ENCODE measurements at places on chromosomes 7 and 10. TPM values are rescaled to one million over a fixed set of nuclear protein-coding genes. Genes with fewer than 3 reads are reported as not detected.

ABCC2 gene
- total RNA-seq: 1.0 TPM

AKR1C8 gene
- not detected for total RNA-seq

IKZF1 gene
- not detected for total RNA-seq

CDC123 gene
- total RNA-seq: 212 TPM

OPN1SW gene
- not detected for total RNA-seq

RBAK gene
- total RNA-seq: 5.8 TPM

WDFY4 gene
- 6.3 TPM for total RNA-seq

MCM10 gene
- 14.1 TPM for total RNA-seq

EEPD1 gene
- 0.54 TPM for total RNA-seq

ITPRID1 gene
- total RNA-seq: not detected

DPY19L1 gene
- 64.9 TPM for total RNA-seq

OPN4 gene
- total RNA-seq: not detected

CASTOR2 gene
- total RNA-seq: 7.2 TPM

INA gene
- 0.18 TPM for total RNA-seq

ATG9B gene
- total RNA-seq: 0.19 TPM

TCAF2 gene
- total RNA-seq: 5.2 TPM

LRRC4 gene
- 1.3 TPM for total RNA-seq

CYP2C8 gene
- total RNA-seq: not detected

MSRB2 gene
- 7.6 TPM for total RNA-seq

EGFR gene
- total RNA-seq: 1.5 TPM

MYL7 gene
- total RNA-seq: not detected

LAMB1 gene
- 969 TPM for total RNA-seq

PPP1R3C gene
- 0.72 TPM for total RNA-seq

METTL2B gene
- total RNA-seq: 29.5 TPM

SPDYE9 gene
- not detected for total RNA-seq

Data from endothelial cell of coronary artery (primary cell).